ENCODE measurements at places on chromosomes 1 and 21.

DNA sequence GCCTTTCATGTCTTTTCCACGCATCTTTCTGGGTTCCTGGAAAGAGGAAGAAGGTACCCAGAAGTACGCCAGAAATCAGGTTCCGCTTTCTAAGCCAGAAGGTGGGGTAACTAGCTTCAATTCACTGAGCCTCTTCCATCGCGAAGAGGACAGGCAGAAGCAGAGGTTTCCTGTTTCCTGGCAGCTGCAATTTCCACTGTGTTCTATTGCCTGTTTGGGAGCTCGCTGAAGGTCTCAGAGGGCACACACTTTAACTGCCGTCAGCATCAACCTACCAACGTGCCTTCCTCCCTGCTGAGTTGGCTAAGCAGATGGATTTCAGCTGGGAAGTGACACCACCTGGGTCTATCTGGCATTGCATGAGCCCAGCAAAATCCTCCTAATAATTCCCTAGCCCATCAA, 10.0 kb downstream of the NCF2 start:
- DNase-seq, result no peak

- DNase-seq, result no peak
Observed at GRCh38 chr1:45470306-45470798, 20.6 kb downstream of the TESK2 start.

- no peak for DNase-seq
Observed at GRCh38 chr1:56967900-56968832, 2.4 kb upstream of the C8B start.

DNA sequence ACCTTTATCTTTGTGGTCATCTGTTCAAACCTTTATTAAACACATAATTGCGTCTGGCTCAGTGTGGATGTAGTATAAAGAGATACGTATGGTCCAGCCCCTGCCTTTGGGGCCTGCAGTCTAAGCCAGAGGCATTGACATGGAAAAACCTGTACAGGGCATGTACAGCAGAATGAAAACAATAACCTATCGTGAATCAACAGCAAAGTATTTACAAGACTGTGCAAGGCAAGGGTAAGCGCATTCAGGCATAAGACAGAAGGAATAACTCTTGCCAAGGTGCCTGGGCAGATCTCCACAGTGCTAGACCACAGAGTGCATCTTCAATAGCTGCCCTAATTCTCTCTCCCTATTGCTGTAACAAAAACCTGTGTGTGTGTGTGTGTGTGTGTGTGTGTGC, 35.5 kb downstream of the KIRREL1 start:
- DNase-seq, result no peak

- DNase-seq, result no peak
Observed at GRCh38 chr1:33712186-33712585, 151.7 kb upstream of the HMGB4 start.

- no peak for DNase-seq
Observed at GRCh38 chr1:14889825-14890440, 263.6 kb upstream of the TMEM51 start.

DNA sequence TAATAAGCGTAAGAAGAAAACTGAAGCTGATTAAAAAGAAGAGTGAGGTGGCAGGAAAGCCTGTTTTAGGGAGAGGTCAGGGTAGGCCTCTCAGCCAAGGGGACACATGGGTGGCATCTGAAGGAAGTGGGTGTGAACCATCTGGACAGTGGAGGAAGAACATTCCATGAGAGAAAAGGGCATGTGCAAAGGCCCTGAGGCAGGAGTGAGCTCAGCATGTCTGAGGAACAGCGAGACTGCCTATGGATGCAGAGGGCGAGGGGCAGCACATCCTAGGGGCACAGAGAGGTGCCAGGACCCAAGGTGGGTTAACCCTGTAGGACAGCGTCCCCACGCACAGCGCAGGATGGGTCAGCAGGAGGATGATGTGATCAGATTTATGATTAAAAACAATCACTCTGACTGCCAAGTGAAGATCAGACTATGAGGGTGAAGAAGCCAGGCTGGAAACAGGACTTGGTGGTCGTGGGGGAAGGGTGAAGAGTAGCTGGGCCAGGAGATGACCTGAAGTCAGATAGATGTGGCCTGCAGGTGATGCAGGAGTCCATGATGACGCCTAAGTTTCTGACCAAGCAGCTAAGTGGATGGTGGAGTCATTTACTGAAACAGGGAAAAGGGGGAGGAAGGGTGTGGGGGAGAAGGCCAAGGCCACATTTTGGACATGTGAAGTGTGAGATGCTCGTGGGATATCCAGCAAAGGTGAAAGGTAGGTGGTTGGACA, 37.9 kb downstream of the PABPC4 start:
- DNase-seq, result no peak

- no peak for DNase-seq
Observed at GRCh38 chr21:43916076-43916475, 51.1 kb downstream of the AGPAT3 start.

DNA sequence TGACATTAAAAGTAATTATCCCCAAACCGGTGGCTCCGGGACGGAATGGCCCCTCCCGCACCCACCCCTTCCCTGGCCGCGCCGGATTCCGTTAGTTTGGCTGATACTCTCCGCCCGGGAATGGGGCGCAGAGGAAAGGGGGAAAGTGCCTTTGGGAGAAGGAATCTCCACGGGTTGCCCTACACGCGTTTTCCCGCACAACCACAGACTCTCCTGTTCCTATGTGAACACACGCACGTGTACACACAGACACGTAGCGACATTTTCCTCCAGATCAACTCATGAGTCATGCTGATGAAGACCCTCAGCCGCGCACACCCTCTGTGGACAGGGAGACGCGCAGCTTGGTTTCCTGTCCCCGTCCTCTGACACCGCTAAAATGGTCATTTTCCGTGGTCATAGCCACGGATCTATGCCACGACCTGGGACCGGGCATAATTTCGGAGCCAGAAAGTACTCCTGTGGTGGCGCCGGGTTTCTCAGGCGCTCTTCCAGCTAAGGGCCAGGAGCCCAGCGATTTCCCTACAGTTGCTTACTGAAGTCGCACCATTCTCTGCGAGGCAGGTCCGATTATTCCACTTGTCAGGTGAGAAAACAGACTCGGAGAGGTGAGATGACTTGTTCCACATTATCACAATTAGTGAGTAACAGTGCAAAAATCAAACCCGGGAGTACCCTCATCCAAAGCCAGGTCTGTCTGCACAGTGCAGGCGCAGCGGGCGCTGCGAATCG, 4.0 kb upstream of the DMRTA2 start:
- no peak for DNase-seq

GRCh38 chr1:66648901-66649595, 103.2 kb upstream of the DYNLT5 start:
- DNase-seq, result no peak

DNA sequence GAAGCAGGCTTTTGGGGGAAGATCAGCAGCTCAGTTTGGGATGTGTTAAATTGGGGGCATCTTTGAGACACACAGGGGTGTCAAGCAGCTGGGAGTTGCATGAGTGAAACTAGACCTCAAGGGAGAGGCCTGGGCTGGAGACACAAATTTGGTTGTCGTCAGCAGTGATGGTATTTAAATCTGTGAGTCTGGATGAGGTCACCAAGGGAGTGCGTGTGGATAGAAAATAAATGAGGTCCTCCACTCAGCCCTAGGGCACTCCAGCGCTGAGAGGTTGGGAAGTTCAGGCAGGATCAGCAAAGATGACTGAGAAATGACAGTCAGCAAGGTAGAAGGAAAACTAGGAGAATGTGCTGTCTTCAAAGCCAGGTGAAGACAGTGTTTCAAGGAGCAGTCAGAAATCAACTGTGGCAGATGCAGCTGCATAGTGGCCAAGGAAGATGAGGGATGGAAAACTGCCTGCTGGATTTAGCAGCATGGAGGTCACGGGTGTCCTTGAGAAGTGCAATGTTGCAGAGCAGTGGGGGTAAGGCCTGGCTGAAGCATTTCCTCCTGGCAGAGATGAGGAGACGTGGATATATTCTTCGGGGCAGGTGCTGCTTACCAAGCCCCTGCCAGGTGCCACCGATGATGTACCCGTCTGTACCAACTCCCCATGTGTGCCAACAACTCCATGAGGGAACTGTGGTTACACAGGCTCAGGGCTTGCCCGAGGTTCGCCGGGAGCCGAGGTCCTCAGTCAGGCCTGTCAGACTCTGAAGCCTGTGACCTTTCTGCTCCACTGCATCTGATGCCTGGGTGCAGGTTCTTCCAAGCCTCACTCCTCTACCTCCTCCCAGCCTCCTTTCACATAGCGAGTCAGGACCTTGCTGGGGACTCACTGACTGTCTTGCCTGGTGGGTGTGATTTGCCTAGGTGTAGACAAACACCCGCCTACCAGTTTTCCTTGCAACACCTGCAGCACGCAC, 11.3 kb downstream of the MAP7D1 start:
- DNase-seq, result no peak

DNA sequence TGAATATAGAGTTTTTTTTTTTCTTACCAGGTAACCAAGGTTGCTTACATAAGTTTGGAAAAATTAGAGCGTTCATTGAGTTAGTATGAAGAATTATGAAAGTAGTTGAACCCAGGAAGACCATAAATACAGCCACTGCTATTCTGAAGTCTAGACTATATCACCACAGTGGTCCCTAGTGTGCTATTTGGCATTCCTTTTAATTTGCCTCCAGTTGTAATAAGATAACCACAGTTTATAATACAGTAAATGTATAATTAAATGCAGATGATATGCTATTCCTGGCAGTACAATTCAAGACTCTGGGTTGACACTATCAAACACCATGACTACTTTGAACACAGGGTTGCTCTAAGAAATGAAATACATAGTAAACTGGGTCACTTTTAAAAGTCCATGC, 270.5 kb downstream of the BRINP2 start:
- no peak for DNase-seq

All from CD4-positive, alpha-beta memory T cell (primary cell).